D721Med (cell line): ENCODE measurements at places on chromosomes 3 and 15.

- no peak for DNase-seq
Measured at GRCh38 chr3:54347060-54347459, 224.7 kb downstream of the CACNA2D3 start.

- DNase-seq = no peak
Measured at GRCh38 chr3:16961621-16962205, 77.0 kb downstream of the PLCL2 start.

DNA sequence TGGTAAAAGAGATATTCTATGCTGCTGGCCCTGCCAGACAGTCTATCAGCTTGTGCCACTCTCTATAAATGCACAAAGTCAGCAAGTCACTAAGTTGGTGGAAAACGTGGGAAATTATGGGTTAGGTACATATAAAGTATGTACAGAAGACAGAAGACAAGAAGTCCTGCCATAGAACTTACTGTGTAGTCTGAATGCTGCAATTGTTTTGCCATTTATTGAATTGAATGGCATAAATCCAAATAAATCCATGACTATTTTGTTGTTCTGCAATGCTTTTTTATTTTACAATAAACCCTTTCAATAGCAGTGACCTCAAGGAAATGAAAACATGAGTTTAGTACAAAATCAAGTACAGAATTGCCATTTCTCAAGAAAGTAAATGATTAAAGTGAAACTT, 34.1 kb upstream of the TM4SF1 start:
- DNase-seq = no peak

GRCh38 chr3:41369838-41370237, 170.5 kb downstream of the CTNNB1 start:
- no peak for DNase-seq

DNA sequence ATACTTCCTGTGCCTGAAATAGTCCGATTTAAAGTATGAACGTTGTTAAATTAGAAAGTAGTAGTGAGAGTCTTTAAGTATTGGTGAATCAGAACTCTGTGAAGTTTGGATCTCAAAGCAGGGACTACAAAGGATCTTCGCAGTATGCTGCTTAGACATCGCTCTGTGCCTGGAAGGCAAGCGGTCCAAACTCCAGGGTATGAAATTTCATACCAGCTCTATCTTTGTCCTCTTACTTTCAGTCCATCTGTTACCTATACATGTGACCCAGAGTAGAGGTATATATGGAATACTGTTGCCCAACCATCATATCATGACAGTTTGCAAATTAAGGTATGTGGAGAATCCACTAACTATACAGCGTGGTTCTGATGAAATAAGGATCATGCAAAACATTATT, 34.5 kb downstream of the VPS8 start:
- DNase-seq = no peak

DNA sequence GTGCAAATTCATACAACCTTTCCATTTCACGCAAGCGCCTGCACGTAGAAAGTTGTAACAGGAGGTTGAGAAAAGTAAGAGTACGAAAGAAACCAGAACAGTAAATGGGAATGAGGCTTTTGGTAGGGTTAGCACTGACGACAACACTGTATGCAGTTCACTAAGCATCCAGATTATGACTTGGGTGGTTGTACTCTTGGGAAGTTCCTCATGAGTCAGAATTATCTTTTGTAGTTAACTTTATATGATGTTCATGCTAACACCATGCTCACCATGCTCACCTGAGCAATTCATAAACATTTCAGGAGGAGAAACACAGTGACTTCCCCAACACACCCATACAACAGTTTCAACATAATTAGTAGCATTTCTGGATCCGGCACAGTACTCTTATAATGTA, 3.0 kb upstream of the LPP start:
- no peak for DNase-seq

DNA sequence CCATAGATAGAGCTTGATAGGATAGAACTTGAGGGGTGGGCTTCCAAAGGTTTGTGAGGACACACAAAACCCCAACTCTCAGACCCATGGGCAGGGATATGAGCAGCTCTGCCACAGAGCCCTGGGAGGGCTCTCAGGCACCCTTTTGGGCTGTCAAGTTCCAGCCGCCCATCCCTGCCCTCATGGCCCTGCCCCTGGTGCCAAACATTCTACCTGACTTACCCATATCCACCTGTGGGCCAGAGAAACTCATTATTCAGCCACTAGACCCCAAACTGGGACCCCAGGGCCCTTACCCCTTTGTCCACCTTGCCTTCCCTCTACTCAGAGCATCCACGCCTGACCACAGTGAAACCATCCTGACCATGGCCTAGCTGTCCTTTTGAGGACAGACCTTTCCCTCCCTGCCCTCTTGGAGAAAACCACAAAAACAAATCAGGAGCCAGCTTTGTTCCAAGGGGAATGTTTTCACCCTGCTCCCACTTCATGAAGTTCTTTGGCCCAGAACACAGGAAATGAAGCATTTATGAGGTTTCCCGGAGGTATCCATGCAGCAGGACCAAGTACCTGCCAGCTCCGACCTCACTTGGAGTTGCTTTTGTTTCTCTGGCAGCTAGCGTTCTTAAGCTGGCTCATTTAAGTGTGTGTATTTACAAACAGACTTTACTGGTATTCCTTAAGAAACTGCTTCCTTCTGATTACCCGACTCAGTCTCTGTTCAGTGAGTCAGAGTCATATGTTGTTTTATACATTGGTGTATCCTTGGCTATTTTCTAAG, 34.2 kb upstream of the GALNT15 start:
- no peak for DNase-seq

- DNase-seq = no peak
Measured at GRCh38 chr3:49924683-49925082, 4.9 kb downstream of the MON1A start.

DNA sequence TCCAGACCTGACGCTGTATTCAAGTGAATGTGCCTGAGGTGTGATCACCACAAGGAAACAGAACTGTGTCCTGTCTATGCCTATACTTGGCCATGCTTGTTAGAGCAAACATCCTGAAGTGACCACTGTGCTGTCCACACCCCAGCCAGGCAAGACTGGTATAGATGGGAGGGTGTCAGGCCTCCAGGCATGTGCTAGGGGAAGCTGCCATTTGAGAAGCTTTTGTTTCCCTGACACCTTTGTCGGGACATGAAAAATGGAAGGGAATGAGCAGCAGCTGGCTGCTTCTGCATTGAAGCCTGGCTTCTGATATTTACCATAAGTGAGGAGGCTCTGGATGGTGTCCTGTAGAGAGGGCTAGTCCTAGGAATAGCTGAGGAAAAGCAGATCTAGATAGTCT, 106.2 kb downstream of the CPNE4 start:
- DNase-seq = no peak

- DNase-seq = no peak
Measured at GRCh38 chr15:78343276-78344060, 3.3 kb downstream of the CRABP1 start.

DNA sequence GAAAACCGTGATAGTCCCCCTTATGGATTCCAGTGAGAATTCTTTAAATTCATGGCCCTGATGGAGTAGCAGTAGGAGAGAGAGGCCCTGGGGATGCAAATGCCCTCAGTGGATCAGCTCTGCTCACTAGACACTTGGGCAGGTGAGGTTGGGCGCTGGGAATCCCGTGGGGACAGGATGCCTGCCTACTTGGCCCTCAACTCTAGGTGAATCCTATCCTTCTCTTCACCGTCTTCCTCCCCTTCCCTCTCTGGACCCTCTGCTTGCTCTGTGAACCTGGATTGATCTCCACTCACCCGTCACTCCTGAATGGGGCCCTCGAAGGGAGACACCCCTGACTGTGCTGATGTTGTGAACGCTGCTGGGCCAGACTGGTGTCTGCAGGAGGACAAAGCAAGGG, 77.4 kb downstream of the SEC22A start:
- no peak for DNase-seq

DNA sequence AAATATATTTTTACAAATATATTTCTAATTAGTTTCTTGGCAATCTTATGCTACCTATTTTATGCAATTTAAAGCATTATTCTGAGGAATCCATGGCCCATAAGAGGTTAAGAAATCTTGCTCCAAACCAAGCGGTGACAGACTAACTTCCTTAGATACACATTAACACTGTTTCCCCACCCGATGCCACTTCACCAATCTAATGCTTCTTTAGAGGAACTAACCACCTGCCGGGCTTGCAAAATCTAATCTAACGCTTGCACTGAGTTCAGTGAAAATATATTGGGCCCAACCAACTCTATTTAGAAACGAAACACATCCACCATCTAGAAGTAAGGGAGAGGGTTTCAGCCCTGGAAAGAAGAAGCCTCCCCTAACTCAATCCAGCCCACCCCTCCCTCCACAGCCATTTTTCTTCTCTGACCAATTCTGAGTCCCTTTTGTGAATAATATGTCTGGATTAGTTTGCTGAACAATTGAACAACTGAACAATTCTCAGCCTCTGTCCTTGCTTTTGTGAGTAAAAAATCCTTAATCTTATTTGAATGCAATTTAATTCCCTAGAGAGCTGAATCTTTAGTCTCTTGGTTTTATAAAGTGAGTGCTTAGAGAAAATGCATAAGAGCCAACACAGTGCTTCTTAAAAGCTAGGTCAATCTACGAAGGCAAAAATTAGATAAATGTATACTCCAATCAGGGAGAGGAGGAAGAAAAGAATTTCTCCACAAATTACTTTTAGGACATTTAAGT, 150.4 kb upstream of the ADAMTS9 start:
- no peak for DNase-seq

GRCh38 chr15:68450192-68450591, 18.2 kb upstream of the ITGA11 start:
- no peak for DNase-seq

DNA sequence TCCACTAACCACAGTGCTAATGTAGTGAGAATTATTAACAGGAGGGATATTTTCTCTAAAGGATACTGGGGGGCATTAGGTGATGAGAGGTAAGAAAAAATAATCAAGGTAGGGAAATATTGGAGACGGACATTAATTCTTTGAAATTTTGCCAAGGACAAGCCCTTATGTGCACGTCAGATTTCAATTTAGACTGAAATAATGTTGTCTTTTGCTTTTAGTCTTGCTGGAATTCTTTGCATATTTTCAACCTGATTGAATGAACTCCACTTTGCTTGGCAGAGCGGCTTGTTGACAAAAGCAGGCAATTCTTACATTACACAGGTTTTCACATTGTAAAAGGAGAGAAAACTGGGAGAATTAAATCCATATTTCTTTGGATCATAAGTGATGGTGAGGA, 25.0 kb upstream of the C3orf52 start:
- DNase-seq = no peak

GRCh38 chr3:146407956-146408355, 61.4 kb downstream of the PLSCR2 start:
- no peak for DNase-seq

DNA sequence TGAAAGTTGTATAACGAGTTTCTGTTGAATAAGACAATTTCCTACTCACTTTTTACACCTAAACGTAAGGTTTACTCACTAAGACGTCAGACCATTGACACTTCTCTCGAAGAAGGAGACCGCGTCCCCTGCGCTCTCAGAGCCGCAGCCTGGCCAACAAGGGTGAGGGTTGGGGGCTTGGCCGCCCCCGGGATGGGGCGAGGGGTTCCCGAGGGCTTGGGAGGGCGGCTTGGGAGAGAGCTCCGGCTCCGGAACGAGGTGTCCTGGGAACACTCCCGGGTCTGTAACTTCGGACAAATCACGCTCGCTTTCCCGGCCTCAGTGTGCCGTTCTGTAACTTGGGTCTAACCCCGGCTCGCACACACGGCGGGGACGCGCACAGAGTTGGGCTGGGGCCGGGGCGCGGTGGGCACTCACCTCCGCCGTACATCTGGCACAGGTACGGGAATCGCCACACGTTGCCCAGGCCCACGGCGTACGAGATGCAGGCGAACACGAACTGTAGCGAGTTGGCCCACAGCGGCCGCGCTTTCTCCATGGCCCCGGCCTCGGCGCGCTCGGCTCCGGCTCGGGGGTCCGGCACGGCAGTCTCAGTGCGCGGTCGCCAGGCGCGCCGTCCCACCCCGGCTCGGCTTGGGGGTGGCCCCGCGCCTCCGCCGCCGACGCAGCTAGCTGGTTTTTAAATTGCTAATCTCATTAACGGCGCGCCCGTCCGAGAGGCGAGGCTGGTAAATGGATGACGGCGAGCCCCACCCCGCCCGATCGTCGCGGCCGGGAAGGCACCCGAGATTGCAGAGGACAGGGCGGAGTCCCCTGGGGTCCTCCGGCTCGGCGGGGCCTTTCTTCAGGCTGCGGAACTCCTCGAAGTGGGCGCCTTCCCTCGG, at the start of gene SLC6A20:
TSS of gene SLC6A20 (minus strand) at position 655 of the 884 bp plus-strand sequence. CDS start at position 538, 117 bp downstream.
- no peak for DNase-seq

DNA sequence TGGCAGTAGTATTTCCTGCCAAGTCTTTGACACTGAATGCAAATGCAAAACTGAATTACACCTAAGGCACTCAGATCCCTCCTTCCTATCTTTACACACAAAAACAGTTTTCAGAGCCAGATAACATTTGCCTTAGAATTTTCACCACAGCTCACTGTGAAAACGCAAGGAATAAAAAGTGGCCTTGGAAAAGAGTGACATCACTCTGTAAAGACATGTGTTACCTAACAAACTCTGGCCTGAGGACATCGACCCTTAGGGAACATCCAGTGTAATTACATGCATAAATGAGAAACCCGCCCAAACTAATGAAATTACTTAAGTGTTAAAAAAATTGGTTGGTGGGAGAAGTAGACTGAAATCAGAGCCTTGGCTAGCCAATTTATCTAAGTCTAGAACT, 88.9 kb downstream of the PLOD2 start:
- DNase-seq = no peak

DNA sequence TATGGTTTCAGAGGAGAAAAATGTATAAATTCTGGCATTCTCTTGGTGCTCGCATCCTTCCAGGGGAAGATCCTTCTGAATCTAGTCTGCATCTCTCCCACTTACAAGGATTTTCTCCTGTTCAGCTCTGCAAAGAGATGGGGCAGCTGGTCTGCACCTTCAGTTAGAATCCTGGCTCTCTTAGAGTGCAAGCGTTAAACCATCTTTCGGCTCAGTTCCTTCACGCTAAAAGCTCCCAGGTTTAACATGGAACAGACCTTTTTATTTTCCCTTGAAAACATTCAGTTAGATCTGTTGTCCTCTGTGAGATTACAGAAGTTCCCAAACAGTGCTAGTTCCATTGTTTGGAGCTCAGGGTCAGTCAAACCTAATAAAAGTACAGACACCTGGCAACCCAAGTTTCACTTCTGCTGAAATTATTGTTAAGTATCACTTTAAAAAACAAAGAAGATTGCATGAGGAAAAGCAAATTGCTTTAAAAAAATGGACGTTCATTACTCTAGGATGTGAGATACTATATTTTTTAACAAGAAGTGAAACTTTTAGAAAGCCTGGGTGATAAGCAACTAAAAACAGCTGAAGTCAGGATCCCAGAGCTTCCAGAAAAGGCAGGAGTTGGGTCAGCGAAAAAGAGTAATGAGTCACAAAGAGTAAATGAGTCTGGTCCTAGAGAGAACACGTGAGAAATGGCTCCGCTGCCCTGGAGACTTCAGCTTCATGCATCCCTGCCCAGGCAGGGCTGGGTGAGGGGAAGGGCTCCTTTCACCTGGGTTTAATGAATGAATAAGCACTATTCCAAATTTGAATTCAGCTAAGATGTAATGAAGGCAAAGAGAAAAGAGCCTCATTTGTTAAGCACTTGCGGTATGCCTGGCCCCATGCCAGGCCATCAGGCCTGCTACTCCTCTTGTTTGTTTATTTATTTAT, 63.3 kb downstream of the ABTB1 start:
- no peak for DNase-seq

GRCh38 chr15:56492791-56493555, 28.0 kb upstream of the MNS1 start:
- DNase-seq = no peak

- no peak for DNase-seq
Measured at GRCh38 chr15:89611317-89611716, 36.0 kb downstream of the TICRR start.

- DNase-seq = no peak
Measured at GRCh38 chr3:181694805-181695660, 16.7 kb upstream of the SOX2 start.
